ENCODE measurements at places on chromosomes 7 and 10.

DNA sequence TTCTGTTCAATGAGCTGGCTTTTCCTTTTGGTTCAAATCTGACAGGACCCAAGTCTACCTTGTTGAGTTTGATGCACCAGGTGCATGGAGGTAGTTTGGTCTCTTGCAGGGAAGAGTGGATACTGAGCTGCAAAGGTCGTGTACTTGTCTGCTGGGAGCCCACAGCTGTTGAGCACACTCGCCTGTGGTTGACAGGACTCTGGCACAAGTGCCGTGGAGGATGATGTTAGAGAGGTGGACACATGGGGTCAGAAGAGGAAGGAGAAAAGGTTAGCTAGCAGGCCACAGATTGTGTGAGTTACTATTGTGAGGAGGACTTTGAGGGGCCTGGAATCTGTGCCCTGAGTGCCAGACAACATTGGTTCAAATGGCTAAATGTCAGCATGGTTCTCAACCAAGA lies 197.3 kb downstream of the CREB5 start:
- DNase-seq = no peak

DNA sequence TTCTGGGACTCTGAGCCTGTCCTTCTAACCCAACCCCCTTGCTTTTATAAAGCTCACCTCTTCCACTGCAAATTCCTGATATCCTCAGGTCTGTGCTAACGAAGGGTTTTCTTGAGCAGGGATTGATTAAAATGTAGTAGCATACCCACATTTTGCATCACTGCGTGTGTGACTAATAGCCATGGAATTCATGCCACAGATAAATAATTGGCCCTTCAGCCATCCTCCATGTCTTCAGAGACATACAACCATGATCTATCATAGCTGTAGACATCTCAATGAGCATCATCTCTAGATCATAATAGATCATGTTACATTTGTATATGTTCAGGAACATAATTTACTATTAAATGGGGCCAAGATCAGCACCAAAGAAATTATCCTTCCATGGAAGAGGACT lies 990.3 kb downstream of the KCNMA1 start:
- DNase-seq = no peak

DNA sequence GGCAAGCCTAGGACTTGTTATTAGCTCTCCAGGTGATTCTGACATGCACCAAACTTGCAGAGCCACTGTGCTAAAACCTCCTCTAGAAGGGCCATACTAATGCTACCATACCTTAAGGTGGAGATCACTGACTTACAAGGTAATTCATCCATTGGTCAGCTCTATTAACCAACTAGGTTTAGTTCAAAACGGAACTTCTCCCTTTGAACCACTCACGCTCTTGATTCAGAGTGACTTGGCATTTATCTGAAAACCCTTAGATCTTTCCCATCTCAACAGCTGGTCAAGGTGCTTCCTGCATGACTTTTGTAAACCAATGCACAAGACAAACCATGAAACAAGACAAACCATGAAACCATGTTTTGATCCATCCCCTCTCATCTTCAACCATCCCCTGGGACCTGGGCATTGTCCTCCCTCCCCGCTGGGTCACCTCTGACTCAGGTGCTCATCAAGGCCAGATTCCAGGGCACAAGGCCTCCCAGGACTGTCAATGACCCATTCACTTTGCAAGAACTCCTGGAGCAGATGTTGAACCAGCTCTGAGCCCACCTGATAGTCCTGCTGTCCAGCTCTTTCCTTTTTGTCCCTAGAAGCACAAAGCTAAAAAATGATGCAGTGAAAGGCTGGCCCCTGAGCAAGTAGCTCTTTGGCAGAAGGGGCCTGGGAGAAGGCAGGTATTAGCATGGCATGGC lies 18.8 kb downstream of the IMPDH1 start:
- peak; percentile 72 for DNase-seq

DNA sequence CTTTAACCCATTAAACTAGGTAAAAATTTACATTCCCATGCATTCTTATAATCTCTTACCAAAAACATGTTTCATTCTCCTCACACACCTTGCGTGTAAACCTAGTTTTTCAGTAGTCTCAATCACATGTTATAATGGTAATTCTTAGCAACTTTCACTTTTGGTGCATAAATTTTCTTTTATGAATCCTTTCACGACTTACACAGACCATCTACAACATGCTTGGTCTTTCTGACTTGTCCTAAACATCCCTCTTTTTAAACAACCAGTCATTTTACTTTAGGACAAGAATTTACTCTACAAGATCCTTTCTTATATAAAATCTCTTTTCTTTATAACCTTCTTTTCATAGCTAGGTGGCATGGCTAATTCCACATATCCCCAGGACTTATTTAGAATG lies 25.8 kb downstream of the FBXL13 start:
- DNase-seq = peak; percentile 38

DNA sequence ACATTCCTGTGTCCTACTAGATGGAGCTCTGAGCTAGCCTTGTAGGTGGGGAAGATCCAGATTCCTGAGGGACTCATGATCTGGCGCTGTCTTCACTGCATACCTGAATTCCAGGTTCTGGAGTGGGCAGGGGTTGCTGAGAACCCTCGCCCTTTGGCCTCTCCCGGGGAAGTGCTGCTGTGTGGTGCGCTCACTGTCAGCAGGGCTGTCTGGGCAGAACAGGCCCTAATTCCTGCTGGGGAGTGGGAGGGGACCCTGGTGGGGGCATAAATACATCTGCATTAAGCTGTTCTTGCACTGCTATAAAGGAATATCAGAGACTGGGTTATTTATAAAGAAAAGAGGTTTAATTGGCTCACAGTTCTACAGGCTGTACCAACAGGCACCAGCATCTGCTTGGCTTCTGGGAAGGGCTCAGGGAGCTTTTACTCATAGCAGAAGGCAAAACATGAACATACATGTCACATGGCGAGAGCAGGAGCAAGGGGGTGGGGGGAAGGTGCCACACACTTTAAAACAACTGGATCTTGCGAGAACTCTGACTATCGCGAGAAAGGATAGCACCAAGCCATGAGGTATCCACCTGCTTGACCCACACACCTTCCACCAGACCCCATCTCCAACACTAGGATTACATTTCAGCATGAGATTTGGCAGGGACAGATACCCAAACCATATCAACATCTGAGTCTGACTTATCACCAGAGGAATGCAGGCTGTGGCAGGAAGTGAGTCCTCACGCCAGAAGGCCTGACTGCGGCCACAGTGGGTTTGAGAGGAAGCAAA lies 115.0 kb downstream of the ADCY1 start:
- DNase-seq = peak; percentile 88

GRCh38 chr10:103013416-103013815 lies 95.3 kb downstream of the CNNM2 start:
- no peak for DNase-seq

GRCh38 chr7:12494687-12495024 lies 75.9 kb upstream of the SCIN start:
- no peak for DNase-seq

GRCh38 chr10:641149-642010 lies 48.1 kb downstream of the DIP2C start:
- no peak for DNase-seq

GRCh38 chr7:38105874-38106483 lies 72.1 kb upstream of the STARD3NL start:
- peak; percentile 85 for DNase-seq

- no peak for DNase-seq
Measured at GRCh38 chr10:118804262-118804773, 49.5 kb upstream of the CACUL1 start.

GRCh38 chr7:37364856-37365255 lies 83.8 kb downstream of the ELMO1 start:
- DNase-seq = no peak

Data from hematopoietic multipotent progenitor cell treated with erythropoietin and hydrocortisone succinate and interleukin-3 and kit ligand, for 4 days (in vitro differentiated cells).